ENCODE measurements at places on chromosomes 11 and 22. TPM values are rescaled to one million over a fixed set of nuclear protein-coding genes. Genes with fewer than 3 reads are reported as not detected.

- no peak for DNase-seq
Measured at GRCh38 chr22:22787786-22788459, 99.7 kb upstream of the IGLL5 start.

GRCh38 chr22:26550498-26551033 is 38.3 kb upstream of the TFIP11 start:
- no peak for DNase-seq

- DNase-seq, result no peak
Measured at GRCh38 chr11:72398058-72398758, 36.1 kb downstream of the CLPB start.

- DNase-seq, result no peak
Measured at GRCh38 chr22:45831394-45831793, 145.6 kb downstream of the WNT7B start.

- DNase-seq, result no peak
Measured at GRCh38 chr22:36301384-36301828, 48.5 kb downstream of the APOL1 start.

DNA sequence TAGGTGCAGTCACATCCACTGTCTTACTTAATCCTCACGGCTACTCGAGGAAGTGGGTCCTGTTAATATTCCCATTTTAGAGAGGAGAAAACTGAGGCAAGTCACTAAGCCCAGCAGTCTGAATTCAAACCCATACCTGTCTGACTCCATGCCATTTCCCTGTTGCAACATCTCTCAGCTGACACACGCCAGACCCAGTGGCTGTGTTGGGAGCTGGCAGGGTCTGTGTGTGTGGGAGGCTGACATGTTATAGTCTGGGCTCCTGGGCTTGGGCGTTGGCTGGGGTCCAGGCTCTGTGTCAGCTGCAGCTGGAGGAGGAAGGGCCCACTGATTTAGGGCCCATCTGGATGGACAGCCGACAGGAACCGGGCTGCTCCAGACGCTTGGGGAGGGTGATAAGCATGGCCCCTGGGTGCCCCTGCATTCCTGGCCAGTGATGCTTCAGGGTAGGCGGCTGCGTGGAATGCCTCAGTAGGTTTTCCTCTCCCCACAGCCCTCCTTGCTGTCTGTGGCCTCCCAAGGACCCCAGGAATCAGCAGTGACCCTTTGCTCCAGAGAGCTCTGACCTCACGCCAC is 562.5 kb downstream of the MN1 start:
- peak; percentile 65 for DNase-seq

- DNase-seq, result no peak
Measured at GRCh38 chr11:120907971-120908370, 115.9 kb upstream of the TBCEL start.

DNA sequence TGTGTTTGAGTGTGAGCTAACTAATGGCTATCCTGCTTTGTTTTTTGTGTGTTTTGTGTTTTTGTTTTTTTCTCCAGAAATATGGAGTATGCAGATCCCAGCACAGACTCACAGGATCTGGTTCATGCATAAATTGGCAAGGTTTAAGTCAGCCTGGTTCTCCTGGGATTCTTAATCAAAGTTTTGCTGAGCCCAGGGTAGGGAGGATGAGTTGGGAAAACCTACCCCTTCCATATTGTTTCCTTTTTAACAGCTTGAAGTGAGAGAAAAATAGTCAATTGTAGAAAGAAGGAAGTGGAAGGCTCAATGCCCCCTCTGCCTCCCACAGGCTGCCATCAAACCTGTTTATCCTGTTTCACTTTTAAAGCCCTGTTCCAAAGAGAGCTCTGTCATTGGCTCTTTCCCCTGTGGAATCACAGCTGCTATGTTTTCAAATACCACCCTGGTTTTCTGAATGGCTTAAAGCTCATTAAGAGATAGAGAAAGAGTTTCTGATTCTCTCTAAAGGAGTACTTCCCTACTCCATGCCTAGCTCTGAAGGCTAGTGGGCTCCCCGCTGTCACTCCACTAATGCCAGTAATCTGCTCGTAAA is 23.4 kb upstream of the CADM1 start:
- no peak for DNase-seq

DNA sequence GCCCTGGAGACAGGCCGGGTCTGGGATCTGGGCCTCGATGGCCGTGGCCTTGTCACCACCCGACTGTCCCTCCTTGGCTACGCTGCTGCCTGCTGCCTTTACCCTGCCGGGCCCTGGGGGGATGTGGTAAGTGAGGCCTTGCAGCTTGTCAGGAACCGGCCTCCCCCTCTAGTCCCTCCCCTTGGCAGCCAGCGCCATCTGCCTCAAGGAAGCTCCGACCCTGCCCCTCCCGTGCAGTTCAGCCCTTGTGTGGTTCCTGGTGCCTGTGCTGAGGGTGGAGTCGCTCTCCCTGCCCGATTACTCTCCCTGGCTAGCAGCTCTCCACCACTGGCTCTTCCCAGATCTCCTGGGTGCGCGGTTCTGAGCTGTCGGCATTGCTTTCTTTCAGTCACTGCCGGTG is 33.7 kb downstream of the CTTN start:
- DNase-seq, result no peak

- no peak for DNase-seq
Measured at GRCh38 chr22:50576070-50576469, 2.2 kb downstream of the CPT1B start.

- no peak for DNase-seq
Measured at GRCh38 chr22:35192129-35192918, 65.0 kb upstream of the HMGXB4 start.

GRCh38 chr22:19755145-19755710 is 5.3 kb upstream of the TBX1 start:
- no peak for DNase-seq

- DNase-seq, result no peak
Measured at GRCh38 chr11:13343067-13343466, 65.5 kb downstream of the BMAL1 start.

MS4A15 gene
- not detected for total RNA-seq

OR52I1 gene
- total RNA-seq, result not detected

ALDH3B1 gene
- total RNA-seq, result 2.9 TPM

FAM227A gene
- total RNA-seq, result 1.9 TPM

OR4C5 gene
- total RNA-seq, result not detected

XKR3 gene
- not detected for total RNA-seq

OR8A1 gene
- total RNA-seq, result not detected

Data from glomerular endothelial cell (primary cell).